ENCODE measurements at places on chromosomes 7 and 10.

GRCh38 chr7:44287488-44288380 is 37.7 kb downstream of the CAMK2B start:
- peaks cover 12% of the 10 kb centered on the region for H3K27me3 ChIP-seq
- no peaks in the 10 kb centered on the region for H3K36me3 ChIP-seq
- no peak overlapping the region for H3K4me3 ChIP-seq
- no peak overlapping the region for H3K27ac ChIP-seq

DNA sequence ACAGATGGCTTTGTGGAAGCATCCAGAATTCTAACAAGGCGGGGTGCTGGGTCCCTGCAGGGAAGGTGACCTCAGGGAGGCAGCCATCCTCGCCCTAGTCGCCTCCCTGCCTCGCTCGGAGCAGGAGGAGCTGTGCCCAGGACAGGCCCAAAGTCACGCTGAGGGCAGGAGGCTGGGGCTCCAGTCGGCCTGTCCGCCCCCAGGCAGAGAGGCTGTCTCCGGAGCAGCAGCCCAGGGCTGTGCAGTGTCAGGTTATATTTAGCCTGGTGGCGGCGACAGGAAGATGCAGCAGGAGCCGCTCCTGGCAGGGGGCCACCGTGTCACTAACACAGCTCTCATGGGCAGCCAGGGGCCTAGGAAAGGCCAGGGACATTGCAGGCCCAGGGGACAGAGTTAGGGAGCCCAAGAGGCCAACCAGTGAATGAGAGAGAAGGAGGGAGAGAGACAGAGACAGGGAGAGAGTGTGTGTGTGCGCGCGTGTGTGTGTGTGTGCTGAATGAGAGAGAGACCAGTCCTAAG is 13.5 kb downstream of the KCNH2 start:
- DNase-seq: no peak
- peaks cover 32% of the 10 kb centered on the region for H3K27me3 ChIP-seq
- H3K27ac ChIP-seq: no peak overlapping the region
- no peaks in the 10 kb centered on the region for H3K36me3 ChIP-seq
- no peak overlapping the region for H3K4me3 ChIP-seq

- H3K27me3 ChIP-seq: no peaks in the 10 kb centered on the region
- no peaks in the 10 kb centered on the region for H3K4me1 ChIP-seq
- no peaks in the 10 kb centered on the region for H3K36me3 ChIP-seq
Observed at GRCh38 chr10:31884386-31884785, 44.2 kb downstream of the ARHGAP12 start.

DNA sequence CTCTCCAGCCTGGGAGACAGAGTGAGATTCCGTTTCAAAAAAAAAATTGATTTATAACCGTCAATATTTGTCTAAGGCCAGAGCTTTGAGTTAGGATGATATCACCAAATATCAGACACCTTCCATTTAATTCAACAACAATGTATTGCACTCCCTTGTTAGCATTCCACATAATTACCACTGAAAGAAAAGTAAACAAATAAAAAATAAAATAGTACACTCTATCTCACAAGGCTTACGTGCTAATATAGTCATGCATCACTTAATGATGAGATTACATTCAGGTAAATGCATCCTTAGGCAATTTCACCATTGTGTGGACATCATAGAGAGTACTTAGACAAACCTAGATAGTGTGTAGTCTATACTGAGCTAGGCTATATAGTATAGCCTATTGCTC is 127.6 kb upstream of the RHOBTB1 start:
- H3K36me3 ChIP-seq: no peaks in the 10 kb centered on the region
- DNase-seq: no peak
- H3K27me3 ChIP-seq: peaks cover 3% of the 10 kb centered on the region
- no peak overlapping the region for H3K4me3 ChIP-seq

- H3K4me1 ChIP-seq: no peaks in the 10 kb centered on the region
- H3K4me3 ChIP-seq: no peak overlapping the region
- no peak for DNase-seq
- H3K36me3 ChIP-seq: no peaks in the 10 kb centered on the region
- no peaks in the 10 kb centered on the region for H3K27me3 ChIP-seq
Observed at GRCh38 chr7:158263110-158263963, 324.3 kb downstream of the PTPRN2 start.

DNA sequence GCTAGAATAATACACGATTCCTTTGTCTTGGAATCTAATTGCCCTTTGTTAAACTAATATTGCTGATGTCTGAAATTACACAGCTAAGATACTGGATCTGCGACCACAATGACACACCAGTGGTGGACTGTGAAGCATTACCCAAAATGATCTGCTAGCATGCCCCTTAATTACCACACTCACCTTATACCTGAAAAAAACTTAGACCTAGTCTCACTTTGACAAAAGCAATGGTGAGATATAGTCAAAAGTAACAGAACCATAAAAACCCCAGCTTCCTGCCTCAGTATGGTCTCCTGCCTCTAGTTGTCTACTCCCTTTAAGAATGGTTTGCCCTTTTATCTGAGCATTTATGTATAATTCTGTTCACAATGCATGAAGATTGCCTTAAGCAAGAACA is 20.8 kb upstream of the ERVW-1 start:
- no peak overlapping the region for H3K27ac ChIP-seq
- DNase-seq: peak; percentile 42
- H3K36me3 ChIP-seq: peaks cover 28% of the 10 kb centered on the region
- no peak overlapping the region for H3K4me3 ChIP-seq
- peaks cover 2% of the 10 kb centered on the region for H3K4me1 ChIP-seq
- H3K27me3 ChIP-seq: no peaks in the 10 kb centered on the region

- no peak overlapping the region for H3K4me3 ChIP-seq
- no peak for DNase-seq
- no peaks in the 10 kb centered on the region for H3K27me3 ChIP-seq
- H3K36me3 ChIP-seq: peaks cover 67% of the 10 kb centered on the region
- peaks cover 17% of the 10 kb centered on the region for H3K4me1 ChIP-seq
Observed at GRCh38 chr10:114852197-114852596, 30.6 kb downstream of the FHIP2A start.

DNA sequence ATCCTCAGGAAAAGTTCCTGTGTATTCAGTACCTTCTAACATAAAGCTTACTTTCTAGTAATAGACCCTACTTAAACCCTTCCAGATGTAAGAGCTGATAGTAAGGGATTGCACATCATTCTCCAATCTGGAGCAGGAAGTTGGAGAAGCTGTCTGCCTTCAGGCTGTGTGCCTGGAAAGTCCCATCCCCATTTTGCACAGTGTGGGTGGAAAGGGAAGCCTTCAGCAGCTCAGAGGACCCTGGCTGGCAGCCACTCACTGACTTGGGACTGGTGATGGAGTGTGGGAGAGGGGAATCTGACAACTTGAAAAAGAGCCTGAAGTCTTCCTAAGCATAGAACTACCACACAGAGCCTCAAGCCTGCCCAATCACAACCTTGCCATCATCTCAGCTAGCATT is 164.1 kb upstream of the ADO start:
- H3K36me3 ChIP-seq: no peaks in the 10 kb centered on the region
- peak overlapping the region; percentile 34 for H3K27ac ChIP-seq
- H3K4me3 ChIP-seq: no peak overlapping the region
- DNase-seq: no peak
- no peaks in the 10 kb centered on the region for H3K27me3 ChIP-seq
- H3K4me1 ChIP-seq: peaks cover 30% of the 10 kb centered on the region

GRCh38 chr10:49090696-49091380 is 24.5 kb downstream of the VSTM4 start:
- H3K4me3 ChIP-seq: no peak overlapping the region
- no peak for DNase-seq
- H3K4me1 ChIP-seq: no peaks in the 10 kb centered on the region
- no peaks in the 10 kb centered on the region for H3K36me3 ChIP-seq
- H3K27me3 ChIP-seq: peaks cover 3% of the 10 kb centered on the region

GRCh38 chr7:47488201-47488968 is 93.5 kb downstream of the TNS3 start:
- no peak overlapping the region for H3K4me3 ChIP-seq
- H3K27ac ChIP-seq: no peak overlapping the region
- H3K36me3 ChIP-seq: no peaks in the 10 kb centered on the region
- H3K27me3 ChIP-seq: no peaks in the 10 kb centered on the region

- H3K36me3 ChIP-seq: peaks cover 12% of the 10 kb centered on the region
- H3K4me3 ChIP-seq: no peak overlapping the region
- peaks cover 31% of the 10 kb centered on the region for H3K4me1 ChIP-seq
- H3K27me3 ChIP-seq: no peaks in the 10 kb centered on the region
- no peak for DNase-seq
Observed at GRCh38 chr10:17212802-17213221, 11.3 kb upstream of the TRDMT1 start.

GRCh38 chr7:28815928-28816373 is 142.2 kb downstream of the TRIL start:
- no peaks in the 10 kb centered on the region for H3K27me3 ChIP-seq
- H3K36me3 ChIP-seq: no peaks in the 10 kb centered on the region
- H3K4me3 ChIP-seq: no peak overlapping the region
- H3K4me1 ChIP-seq: no peaks in the 10 kb centered on the region
- no peak for DNase-seq

DNA sequence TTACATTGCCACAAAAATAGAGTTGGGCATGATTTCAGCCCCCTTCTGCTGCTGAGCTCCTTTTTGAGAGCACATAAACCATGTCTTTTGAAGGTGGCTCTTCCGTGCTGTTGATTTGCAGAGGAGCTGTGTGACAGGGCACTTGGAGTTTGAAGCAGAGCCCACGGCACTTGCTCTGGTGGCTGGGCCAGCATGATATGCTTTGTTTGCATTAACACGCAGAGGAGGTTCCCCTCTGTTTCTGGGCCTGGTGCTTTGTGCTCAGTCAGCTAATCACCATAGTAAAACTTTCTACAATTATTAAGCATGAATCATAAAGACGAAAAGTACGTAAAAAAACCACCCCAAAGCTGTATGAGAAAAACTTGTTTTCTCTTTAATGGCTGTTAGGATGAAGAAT is 40.1 kb downstream of the RBM33 start:
- peaks cover 68% of the 10 kb centered on the region for H3K36me3 ChIP-seq
- no peaks in the 10 kb centered on the region for H3K27me3 ChIP-seq
- peak overlapping the region; percentile 10 for H3K4me3 ChIP-seq
- H3K27ac ChIP-seq: peak overlapping the region; percentile 64
- no peak for DNase-seq

GRCh38 chr10:93757801-93758507 is at the start of gene LGI1:
TSS of gene LGI1 (plus strand) at chr10:93757936. CDS start at chr10:93758145, 209 bp downstream.
- H3K4me1 ChIP-seq: peaks cover 5% of the 10 kb centered on the region
- H3K27ac ChIP-seq: no peak within 1 kb of the TSS
- no peak within 1 kb of the TSS for H3K4me3 ChIP-seq
- peaks cover 48% of the 10 kb centered on the region for H3K27me3 ChIP-seq
- DNase-seq: no peak

DNA sequence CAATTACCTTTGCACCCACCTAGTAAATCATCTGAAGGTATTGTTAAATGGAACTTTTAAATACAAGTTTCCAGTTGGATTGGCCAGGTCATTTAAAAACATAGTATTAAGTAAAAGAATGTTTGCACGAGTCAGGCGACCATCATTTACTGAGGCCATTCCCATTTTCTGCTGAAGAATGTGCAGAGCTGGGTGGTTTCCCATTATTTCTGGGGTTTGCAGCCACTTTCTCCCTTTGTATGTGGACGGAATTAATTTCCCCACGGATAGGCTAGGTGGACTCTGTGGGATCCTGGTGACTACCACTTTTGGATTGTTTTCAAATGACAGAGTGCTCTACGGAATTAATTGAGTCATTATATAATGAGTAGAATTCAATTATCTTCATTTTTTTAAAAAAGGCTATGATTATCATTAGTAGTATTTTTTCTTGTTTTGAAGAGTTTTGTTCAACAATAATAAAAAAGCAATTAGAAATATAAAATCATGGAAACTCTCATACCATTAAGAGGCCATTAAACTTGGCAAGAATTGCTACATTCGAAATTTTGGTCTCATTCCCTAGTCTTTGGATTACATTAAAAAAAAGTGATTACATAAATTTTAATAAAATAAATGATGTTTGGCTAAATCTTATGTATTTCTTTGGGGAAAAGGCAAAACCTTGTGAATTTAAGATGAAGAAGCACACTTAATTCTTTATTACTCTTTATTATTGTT is 120.4 kb upstream of the FZD8 start:
- H3K4me3 ChIP-seq: no peak overlapping the region
- no peaks in the 10 kb centered on the region for H3K27me3 ChIP-seq
- no peaks in the 10 kb centered on the region for H3K36me3 ChIP-seq

- no peaks in the 10 kb centered on the region for H3K4me1 ChIP-seq
- H3K27me3 ChIP-seq: no peaks in the 10 kb centered on the region
- DNase-seq: no peak
- no peak overlapping the region for H3K4me3 ChIP-seq
Observed at GRCh38 chr10:64334084-64334483, 812.9 kb downstream of the REEP3 start.

DNA sequence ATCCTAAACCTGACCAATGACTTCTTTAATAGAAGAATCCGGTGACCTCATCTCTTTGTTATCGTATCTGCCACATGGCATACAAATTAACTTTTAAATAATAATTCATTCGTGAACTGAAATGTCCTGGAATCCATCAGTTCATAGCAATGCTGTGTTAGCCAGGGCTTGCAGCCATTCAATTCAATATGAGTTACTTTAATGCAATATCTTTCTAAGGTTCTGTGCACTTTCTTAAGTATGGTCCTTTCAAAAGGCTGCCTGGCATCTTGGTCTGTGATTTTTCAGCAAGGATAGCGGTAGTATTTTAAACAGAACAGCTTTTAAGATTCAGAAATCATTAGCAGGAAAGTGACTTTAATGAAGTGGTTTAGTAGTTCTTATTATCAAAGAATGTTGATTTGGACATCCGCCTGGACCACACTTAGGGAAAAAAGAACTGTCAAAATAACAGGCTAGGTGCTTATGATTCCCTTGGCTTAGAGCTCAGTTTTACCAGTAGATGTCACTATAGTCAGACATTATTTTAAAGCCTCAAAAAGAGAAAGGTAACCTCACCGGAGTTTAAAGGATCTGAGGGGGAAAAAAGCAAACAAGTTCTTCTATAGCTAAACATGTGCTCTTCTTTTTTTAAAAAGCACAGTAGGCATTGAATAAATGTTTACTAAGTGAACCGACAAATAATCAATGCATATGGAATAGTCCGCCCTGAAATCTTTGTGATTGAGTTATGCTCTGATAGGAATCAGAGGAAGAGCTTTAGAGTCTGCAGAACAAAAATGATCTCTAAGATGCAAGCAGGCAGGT is 22.7 kb downstream of the SLC35G1 start:
- DNase-seq: no peak
- H3K4me3 ChIP-seq: no peak overlapping the region
- no peaks in the 10 kb centered on the region for H3K36me3 ChIP-seq
- H3K27ac ChIP-seq: no peak overlapping the region

All from activated CD4-positive, alpha-beta T cell treated with anti-CD3 and anti-CD28 coated beads, Interleukin-2, amount 10 ng/mL, durations not matched to agents 24 days and 14 days (primary cell).